Body of pancreas (tissue), 4 donors: ENCODE measurements at places on chromosomes 1 and 21. TPM values are rescaled to one million over a fixed set of nuclear protein-coding genes. Genes with fewer than 3 reads are reported as not detected.

GRCh38 chr1:153168686-153169085, 18.0 kb upstream of the SPRR2G start:
- H3K36me3 ChIP-seq = no peaks in the 10 kb centered on the region
- no peak for DNase-seq
- no peak overlapping the region for H3K4me3 ChIP-seq
- H3K4me1 ChIP-seq = no peaks in the 10 kb centered on the region
- no peak overlapping the region for H3K27ac ChIP-seq

GRCh38 chr1:27724961-27725373, 794 bp upstream of the FAM76A start:
- no peaks in the 10 kb centered on the region for H3K36me3 ChIP-seq
- H3K4me3 ChIP-seq = no peak overlapping the region
- H3K27ac ChIP-seq = peak overlapping the region; percentile 90
- no peaks in the 10 kb centered on the region for H3K27me3 ChIP-seq

- H3K4me3 ChIP-seq = no peak overlapping the region
- H3K4me1 ChIP-seq = peaks cover 10% of the 10 kb centered on the region
- H3K36me3 ChIP-seq = no peaks in the 10 kb centered on the region
These were observed 7.3 kb downstream of the TMEM82 start for GRCh38 chr1:15749399-15750291.

DNA sequence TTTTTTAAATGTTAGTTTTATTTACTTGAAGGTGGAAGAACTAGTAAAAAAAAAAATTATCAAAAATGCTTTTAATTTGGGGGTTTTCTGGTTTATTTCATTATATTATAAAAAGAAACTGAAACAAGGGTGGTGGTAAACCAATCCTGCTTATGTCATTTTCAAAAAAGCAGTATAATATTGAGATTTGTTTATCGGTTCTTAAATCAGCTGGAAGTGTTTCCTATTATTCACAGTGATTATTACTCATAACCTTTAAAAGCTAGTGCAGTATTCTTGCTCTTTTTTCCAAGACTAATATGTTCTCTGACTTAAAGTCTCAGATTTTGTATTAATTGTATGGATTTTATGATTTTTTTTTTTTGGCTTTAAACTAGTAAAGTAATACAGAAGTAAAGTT, 5.4 kb upstream of the LRRC40 start:
- no peaks in the 10 kb centered on the region for H3K36me3 ChIP-seq
- no peak overlapping the region for H3K27ac ChIP-seq
- no peak overlapping the region for H3K4me3 ChIP-seq
- no peaks in the 10 kb centered on the region for H3K27me3 ChIP-seq
- H3K4me1 ChIP-seq = peaks cover 16% of the 10 kb centered on the region

DNA sequence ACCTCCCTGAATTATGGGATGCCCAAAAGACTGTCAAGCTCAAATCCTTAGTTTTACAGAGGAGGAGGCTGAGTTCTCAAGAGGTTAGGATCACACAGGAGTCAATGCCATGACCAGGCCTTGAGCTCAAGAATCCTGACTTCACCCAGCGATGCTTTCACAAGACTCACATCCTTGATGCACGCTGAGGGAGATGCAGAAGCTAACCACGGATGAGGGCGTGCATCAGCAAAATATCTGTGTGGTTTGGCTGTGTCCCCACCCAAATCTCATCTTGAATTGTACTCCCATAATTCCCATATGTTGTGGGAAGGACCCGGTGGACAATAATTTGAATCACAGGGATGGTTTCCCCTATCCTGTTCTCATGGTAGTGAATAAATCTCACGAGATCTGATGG, 133.2 kb downstream of the KCNJ6 start:
- H3K27me3 ChIP-seq = no peaks in the 10 kb centered on the region
- no peak overlapping the region for H3K27ac ChIP-seq
- H3K4me3 ChIP-seq = no peak overlapping the region
- no peak for DNase-seq
- H3K4me1 ChIP-seq = no peaks in the 10 kb centered on the region

GRCh38 chr1:171379846-171380245, 65.9 kb downstream of the FMO4 start:
- H3K4me1 ChIP-seq = no peaks in the 10 kb centered on the region
- H3K4me3 ChIP-seq = no peak overlapping the region
- H3K27ac ChIP-seq = no peak overlapping the region
- no peaks in the 10 kb centered on the region for H3K36me3 ChIP-seq

DNA sequence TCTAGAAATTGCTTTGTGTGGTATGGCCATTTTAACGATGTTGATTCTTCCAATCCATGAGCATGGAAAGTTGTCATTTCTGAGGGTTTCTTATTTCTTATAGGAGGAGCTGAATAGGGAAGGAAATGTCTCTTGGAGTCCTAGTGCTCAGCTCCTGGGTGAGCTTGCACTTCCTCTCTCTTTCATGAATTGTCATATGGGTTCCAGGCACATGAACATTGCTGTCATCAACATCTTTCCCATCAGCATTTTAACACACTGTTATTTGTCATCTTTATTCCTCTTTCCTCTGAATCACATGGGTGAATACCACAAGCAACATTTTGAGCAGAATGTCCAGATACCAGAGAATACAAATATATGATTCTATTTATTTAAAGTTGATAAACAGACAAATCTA, 23.4 kb downstream of the SLAMF6 start:
- no peaks in the 10 kb centered on the region for H3K4me1 ChIP-seq
- H3K27ac ChIP-seq = peak overlapping the region; percentile 45
- no peaks in the 10 kb centered on the region for H3K36me3 ChIP-seq

Gene FMO2
- total RNA-seq = 9.2 TPM

Gene LYPD8
- total RNA-seq = not detected
